Natural killer cell (primary cell): ENCODE measurements at places on chromosomes 12 and 14. TPM values are rescaled to one million over a fixed set of nuclear protein-coding genes. Genes with fewer than 3 reads are reported as not detected.
A peak's percentile ranks its signal among the peaks of the same experiment; 100 is the strongest.

GRCh38 chr12:93379981-93380361, 2.2 kb downstream of the NUDT4 start:
- H3K4me3 ChIP-seq: no peak overlapping the region
- peak overlapping the region; percentile 76 for H3K27ac ChIP-seq
- no peaks in the 10 kb centered on the region for H3K27me3 ChIP-seq
- H3K4me1 ChIP-seq: peaks cover 14% of the 10 kb centered on the region

- no peak overlapping the region for H3K4me3 ChIP-seq
- no peaks in the 10 kb centered on the region for H3K4me1 ChIP-seq
- no peak overlapping the region for H3K27ac ChIP-seq
- no peaks in the 10 kb centered on the region for H3K27me3 ChIP-seq
- DNase-seq: peak; percentile 69
- no peaks in the 10 kb centered on the region for H3K36me3 ChIP-seq
Measured at GRCh38 chr14:58072288-58073071, 79.5 kb downstream of the ARMH4 start.

Gene HELB
- 29.2 TPM for total RNA-seq

Gene SLC10A1
- not detected for total RNA-seq

- H3K36me3 ChIP-seq: no peaks in the 10 kb centered on the region
- no peak for DNase-seq
- no peak overlapping the region for H3K27ac ChIP-seq
- no peak overlapping the region for H3K4me3 ChIP-seq
- no peaks in the 10 kb centered on the region for H3K27me3 ChIP-seq
- peaks cover 7% of the 10 kb centered on the region for H3K4me1 ChIP-seq
Measured at GRCh38 chr12:68094195-68094594, 65.3 kb downstream of the IFNG start.

Gene CMA1
- 0.63 TPM for total RNA-seq

DNA sequence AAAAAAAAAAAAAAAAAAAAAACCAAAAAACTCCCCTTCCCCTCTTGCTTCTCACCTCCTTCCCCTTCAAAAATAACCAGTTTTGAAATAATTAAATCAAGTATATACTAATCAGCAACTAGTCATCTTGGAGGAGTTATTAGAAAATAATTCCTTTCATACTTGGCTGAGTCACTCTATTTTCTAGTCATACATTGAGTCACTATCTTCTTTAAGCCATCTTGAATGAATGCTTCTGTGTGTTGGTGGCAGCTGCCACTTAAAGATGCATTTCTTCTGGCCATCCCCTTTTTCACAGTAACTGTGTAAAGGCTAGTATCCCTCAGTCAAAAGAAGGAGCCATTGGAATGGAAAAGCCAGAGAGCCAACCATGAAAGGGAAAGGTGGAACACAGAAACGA, 84.2 kb upstream of the TMEM263 start:
- H3K4me1 ChIP-seq: no peaks in the 10 kb centered on the region
- no peaks in the 10 kb centered on the region for H3K27me3 ChIP-seq
- DNase-seq: no peak

- H3K4me3 ChIP-seq: no peak overlapping the region
- H3K36me3 ChIP-seq: no peaks in the 10 kb centered on the region
- DNase-seq: no peak
- H3K27ac ChIP-seq: no peak overlapping the region
- no peaks in the 10 kb centered on the region for H3K4me1 ChIP-seq
- no peaks in the 10 kb centered on the region for H3K27me3 ChIP-seq
Measured at GRCh38 chr14:88242446-88242845, 80.6 kb downstream of the KCNK10 start.

DNA sequence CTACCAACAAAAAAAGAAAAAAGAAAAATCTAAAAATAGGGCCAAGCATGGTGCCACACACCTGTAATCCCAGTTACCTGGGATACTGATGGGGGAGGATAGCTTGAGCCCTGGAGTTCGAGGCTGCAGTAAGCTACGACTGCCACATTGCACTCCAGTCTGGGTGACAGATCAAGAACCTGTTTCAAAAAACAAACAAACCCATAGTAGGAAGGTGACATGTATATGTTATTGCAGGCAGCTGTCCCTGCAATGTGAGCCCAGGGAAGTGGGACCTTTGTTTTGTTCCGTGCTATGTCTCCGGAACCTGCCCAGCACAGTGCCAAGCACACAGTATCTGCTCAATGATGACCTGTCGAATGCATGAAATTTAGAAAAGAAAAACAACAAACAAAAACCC, 37.2 kb upstream of the YY1 start:
- no peaks in the 10 kb centered on the region for H3K27me3 ChIP-seq
- H3K4me3 ChIP-seq: no peak overlapping the region

Gene TSHR
- total RNA-seq: not detected

DNA sequence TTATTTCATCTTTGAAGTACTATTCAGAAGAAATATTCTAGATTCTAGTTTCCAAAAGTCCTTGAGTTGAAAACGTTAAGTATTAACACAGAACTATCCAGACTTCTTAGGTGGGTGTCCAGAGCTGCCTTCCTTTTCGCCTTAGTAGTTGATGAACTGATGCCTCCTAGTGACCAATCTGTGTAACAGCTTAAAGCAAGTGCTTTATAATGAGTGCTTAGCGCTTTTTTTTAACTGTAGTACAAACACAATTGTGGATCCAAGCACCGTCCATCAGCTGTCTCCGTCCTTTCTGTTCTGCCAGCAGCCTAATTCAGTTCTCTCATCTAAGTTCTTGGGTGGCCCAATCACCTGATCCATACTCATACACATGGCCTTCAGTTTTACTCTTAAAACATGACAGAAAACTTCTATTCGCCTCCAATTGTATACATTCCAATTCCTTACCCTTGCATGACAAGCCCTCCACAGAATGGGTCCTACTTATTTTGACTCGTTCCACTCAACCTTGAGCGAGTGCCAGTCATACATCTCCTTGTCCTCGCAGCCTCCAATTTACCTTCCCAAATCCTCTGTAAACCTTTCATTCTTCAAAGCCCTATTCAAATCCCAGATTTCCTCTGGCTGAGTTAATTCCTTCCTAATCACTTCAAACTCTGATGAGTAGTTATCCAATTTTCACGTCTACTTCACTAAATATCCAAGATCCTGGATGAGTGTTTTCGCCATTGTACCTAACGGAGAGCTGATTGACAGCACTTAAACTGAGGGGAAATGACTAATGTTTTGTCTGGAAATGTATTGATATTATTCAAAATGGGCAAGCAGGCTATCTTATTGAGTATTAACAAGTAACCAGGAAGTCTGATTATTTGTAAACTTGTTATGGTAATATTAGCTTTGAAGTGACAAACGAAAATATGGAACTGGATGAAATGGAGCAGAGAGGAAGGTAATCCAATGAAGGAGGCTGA, 5.8 kb upstream of the PHLDA1 start:
- H3K27ac ChIP-seq: no peak overlapping the region
- no peaks in the 10 kb centered on the region for H3K36me3 ChIP-seq
- H3K4me3 ChIP-seq: no peak overlapping the region

GRCh38 chr12:56258068-56258819, at the start of gene ANKRD52:
ANKRD52 (minus strand) TSS chr12:56258384; CDS start chr12:56258269, 115 bp downstream.
- H3K27ac ChIP-seq: peak within 1 kb of the TSS; percentile 63
- peak; percentile 84 for DNase-seq
- H3K27me3 ChIP-seq: no peaks in the 10 kb centered on the region
- H3K36me3 ChIP-seq: peaks cover 32% of the 10 kb centered on the region
